ENCODE measurements at places on chromosomes 16 and 17.
A peak's percentile ranks its signal among the peaks of the same experiment; 100 is the strongest.

GRCh38 chr17:19372011-19372370 lies 6.3 kb upstream of the MAPK7 start:
- no peak for DNase-seq

- DNase-seq, result no peak
These were observed 8.5 kb upstream of the MED11 start for GRCh38 chr17:4722678-4723240.

DNA sequence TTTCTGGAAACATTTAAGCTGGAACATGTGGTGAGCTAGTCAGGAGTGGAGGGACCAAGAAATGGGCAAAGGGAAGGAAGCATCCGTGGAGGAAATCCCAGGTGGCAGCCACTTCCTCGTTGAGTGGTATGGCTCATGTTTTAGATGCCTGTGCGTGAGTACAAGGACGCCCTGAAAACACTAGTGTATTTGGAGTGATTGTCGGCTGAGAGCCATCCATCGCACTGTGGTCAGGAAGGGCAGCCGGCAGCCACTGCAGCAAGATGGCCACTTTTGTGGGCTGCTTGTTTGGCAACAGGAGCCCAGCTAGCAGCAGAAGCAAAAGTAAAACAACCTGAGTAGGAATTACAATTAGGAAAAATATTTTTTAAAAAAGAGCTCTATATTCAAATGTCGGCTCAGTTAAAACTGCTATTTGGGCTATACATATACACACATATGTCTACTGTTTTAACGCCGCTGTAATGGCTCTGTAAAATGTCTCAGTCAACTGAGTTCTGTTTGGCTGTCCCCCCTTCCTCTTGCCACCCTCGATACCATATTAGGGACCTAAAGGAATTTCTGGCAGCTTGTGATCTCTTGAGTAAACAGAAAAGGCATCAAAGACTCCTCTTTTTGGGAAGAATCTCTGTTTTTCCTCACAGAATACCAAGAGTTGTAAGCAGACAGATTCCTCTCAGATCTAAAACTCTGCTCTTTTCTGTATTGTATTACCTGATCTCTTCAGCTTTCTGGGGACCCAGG lies 39.2 kb downstream of the BRD7 start:
- DNase-seq, result no peak

DNA sequence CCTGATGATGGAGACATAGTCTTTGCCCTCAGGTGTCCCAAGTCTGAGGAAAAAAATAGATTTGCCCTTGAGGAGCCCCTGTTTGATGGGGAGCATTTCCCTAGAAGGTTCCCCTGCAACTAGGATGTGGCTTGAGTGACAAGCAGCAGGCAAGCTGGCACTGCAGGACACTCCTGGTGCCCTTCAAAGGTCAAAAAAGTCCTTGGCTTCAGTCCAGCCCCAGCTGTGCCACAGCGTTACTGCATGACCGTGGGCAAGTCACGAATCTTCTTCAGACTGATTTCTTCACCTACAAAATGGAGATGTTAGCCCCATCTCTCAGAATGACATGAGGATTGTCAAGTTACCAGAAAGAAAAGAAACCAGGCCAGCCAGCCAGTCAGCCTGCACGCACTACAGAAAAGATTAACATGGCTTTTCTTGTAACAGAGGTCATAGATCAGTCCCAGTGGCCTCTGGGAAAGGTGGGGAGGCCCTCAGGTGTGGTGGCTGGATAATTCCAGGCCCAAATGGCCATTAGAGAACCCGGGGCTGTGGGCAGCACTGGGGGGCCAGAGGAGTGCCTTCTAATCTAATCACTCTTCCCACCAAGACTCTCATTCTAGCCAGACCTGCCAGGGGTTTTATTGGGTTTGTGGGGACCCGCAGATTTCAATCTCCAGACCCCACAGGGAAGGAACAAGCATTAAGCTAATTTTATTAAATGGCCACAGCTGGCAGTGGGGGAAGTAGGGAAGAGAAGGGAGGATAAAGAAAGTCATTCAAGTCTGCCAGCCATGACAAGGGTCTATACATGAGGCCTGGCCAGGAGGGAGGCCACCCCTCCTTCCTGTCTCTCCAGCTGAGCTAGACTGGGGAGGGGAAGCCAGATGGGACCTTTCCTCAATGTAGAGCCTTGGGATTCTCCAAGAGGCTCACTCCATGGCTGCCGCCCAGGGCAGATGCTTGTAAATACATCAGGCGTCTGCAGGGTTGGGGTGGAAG lies 9.7 kb upstream of the KIF18B start:
- no peak for DNase-seq

DNA sequence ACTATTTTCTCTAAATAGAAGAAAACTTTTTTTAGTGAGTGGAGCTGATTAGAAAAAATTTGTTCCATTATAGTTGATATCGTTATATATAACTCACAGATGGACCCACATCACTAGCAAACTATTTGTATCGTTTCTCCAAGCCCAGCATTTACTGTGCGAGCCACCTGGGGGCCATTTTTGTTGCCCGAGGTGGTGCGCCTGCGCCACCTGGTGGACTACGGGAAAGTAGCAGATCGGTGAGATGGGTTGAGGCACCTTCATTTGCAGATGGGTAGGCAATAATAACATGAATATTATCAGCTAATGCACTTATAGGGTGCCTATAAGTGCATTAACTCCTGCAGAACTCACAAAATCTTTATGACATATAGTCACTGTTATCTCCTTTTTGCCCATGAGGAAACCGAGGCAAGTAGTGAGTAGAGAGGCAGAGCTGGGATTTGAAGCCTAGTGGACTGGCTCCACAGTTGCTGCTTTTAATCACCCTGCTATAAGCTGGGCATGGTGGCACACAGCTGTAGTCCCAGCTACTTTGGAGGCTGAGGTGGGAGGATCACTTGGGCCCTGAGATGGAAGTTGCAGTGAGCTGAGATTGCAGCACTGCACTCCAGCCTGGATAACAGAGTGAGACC lies 23.2 kb upstream of the NTN1 start:
- peak; percentile 1 for DNase-seq

DNA sequence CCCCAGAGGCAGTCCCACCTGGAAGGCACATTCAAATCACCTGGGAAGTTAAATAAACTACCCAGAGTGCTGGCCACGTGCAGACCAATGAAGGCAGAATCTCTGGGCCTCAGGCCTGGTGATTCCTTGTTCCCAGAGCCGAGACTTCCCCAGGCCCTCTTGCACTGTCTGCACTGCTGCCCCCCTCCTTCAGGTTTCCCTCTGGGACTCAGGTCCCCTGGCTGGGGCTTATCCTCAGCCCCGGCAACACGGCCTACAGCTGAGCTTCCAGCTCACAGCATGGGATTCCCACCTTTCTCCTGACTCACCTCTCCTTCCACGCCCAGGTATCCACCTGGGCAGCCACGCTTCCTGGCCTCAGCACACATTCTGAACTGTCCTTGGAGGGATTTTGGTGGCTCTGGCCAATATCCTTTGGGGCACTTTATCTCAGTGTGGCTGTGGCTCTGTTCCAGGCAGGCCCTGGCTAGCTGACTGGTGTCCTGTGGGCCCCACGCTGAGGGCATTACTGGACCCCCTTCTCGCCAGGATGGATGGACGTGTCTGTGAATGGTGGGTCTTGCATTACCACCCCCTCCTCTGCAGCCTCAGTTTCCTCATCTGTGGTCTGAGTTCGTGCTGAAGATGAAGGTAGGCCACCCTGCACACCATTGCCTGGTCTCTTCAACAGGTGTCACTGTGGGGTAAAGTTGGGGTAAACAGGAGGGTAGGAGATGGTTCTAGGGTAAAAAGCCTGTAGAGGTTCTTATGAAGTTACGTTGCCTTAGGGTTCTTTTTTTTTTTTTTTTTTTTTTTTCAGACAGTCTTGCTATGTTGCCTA lies 165.7 kb downstream of the IRF8 start:
- DNase-seq, result no peak

GRCh38 chr17:57294629-57295501 lies 38.5 kb downstream of the MSI2 start:
- peak; percentile 55 for DNase-seq

GRCh38 chr16:49649013-49649765 lies 206.7 kb downstream of the ZNF423 start:
- no peak for DNase-seq

GRCh38 chr16:30439720-30440348 lies 5.8 kb downstream of the SEPHS2 start:
- DNase-seq, result no peak
